Sigmoid colon (tissue), 7 donors: ENCODE measurements at places on chromosomes 4 and X. TPM values are rescaled to one million over a fixed set of nuclear protein-coding genes. Genes with fewer than 3 reads are reported as not detected.

DNA sequence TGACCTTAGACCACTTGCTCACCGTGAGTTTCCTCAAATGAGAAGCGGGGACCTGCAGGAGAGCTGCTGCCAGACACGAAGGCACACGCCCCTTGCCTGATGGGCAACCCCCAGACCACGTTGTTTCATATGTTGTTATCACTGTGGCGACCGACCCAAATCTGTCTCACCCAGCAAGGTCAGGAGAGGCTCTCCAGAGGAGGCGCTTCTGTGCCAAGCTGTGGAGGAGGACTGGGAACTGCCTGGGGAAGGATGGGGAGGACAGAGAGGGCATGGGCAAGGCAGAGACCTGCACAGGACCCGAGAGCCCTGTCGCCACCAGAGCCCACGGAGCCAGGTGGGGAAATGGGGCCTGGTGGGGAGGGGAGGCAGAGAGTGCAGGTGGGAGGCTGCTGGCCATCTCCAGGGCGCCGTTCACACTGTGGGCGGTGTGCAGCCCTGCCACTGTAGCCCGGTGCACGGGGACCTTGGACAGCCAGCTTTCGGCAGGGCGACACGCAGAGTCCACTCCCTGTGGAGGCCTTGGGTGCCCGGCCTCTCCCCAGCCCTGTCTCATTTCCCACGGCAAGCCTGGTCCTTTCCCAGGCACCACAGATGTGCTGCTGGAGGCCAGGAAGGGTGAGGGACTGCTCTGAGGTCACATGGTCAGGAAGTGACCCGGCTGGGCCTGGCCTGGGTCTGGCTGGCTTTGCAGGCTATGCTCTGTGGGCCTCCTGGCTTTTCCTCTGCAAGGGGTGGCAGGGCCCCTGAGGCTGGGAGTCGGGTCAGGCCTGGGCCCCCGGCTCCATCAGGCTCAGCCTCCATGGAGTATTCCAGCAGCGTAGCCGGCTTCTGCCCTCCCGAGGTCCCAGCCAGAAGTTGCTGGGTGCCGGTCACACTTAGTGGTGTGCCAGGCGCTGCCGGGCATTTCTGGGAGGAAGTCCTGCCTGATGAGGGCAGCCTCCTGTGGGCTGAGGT is 3.2 kb downstream of the HTRA3 start:
- peak; percentile 72 for DNase-seq

S100P gene
- total RNA-seq = not detected

DNA sequence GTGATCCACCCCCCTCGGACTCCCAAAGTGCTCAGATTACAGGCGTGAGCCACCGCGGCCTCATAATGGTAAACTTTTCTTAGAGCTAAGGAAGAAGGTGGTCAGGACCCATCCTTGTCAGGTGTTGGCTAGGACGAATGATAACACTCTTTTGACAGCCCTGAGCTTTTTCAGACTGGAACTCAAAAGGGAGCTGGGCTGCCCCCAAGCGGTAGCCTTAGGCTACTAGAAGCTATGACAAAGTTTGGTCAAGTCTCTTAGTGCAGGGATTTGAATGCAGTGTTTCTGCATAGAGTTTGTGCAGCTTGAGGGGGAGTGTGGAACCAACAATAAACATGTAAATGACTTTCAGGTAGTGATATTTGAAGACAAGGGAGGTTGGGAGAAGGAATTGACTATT is 11.8 kb upstream of the HSD17B10 start:
- no peak for DNase-seq

- DNase-seq = no peak
Observed at GRCh38 chrX:53005327-53005726, 43.3 kb upstream of the GPR173 start.

DNA sequence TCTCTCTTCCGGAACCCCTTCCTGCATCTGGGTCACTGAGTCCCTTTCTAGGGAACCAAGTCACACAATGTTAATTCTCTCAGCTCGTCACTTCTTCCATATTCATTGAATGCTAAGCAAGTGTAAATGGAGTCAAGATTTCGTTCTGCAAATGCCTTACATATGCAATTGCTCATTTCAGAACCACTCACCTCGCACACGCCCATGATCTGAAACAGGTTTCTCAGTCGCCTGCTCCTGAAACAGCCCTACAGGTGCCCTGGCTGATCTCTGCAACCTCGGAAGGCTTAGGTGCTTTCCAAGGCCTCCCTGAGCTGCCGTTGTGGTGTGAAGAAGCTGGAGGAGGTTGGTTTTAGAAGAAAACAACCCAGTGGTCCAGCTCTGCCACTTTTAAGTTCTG is 100.8 kb upstream of the MSX1 start:
- no peak for DNase-seq
